Ascending aorta (tissue), 2 donors: ENCODE measurements at places on chromosomes 3 and 15. TPM values are rescaled to one million over a fixed set of nuclear protein-coding genes. Genes with fewer than 3 reads are reported as not detected.

Gene TTLL13
- total RNA-seq: not detected

Gene ZNF385D
- total RNA-seq: 32.0 TPM

Gene GOLGA6D
- not detected for total RNA-seq

DNA sequence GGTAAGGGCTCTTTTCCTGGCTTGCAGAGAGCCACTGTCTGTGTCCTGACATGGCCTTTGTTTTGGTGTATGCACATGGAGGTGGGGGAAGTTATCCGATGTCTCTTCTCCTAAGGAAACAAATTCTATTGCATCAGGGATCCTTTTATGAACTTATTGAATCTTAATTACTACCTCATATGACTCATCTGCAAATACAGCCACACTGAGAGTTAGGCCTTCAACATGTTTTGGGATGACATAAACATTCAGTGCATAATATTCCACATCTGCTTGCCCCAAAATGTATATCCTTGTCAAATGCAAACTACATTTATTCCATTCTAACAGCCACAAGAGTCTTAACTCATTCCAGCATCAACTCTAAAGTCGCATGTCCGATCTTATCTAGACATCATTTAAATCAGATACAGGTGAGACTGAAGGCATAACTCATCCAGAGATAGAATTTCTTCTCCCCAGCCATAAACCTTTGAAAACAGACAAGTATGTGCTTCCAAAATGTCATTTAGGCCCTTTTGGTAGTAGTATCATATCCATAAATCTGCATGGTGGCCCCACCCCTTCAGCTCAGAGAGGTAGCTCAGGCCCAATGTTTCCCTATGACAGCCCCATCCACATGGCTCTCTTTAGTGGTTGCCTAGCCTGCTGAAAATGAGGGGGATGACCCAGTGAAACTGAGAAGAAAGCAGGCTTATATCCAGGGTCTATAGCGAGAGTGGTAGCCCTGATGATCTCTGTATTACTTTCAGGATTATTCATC, 289.5 kb upstream of the ALCAM start:
- no peak for DNase-seq

DNA sequence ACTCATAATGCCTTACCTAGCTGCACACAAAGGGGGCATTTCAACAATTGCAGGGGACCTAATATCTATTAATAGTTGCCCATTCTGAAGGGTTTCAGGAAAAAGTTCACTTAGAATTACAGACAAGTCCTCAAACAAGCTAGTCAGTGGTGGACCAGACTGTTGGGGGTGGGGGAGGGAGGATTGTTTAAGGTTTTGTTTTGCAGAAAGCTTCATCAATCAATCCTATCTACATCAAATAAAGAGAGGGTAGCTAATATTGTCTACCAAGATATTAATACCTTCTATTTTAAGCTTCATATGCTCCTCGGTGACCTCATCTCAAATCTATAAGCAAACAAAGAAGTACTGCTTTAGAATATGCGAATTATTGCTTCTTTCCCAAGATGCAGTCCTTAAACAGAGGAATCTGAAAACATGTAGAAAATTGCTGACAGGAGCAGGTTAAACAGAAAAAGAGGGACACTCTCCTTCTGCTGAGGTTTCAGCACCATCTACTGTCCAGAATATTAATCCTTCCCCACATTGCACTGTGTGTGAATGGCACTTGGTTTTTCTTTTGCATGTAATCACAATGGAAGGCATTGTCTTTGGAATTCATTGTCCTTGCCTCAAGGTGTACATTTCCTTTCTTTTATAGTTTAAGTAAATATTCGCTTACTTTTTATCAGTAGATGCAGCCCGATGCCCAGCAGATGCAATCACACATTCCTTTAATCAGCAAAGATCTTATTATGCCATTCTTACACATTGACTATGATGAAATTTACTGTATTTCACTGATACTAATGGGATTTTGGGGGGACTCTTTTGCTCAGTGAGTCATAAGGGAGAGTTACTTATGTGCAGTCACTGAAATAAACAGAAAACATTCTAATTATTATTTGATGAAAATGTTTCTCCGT, 94.7 kb downstream of the IL5RA start:
- DNase-seq: no peak

GRCh38 chr15:88635318-88635717, 3.5 kb upstream of the ISG20 start:
- no peak for DNase-seq

DNA sequence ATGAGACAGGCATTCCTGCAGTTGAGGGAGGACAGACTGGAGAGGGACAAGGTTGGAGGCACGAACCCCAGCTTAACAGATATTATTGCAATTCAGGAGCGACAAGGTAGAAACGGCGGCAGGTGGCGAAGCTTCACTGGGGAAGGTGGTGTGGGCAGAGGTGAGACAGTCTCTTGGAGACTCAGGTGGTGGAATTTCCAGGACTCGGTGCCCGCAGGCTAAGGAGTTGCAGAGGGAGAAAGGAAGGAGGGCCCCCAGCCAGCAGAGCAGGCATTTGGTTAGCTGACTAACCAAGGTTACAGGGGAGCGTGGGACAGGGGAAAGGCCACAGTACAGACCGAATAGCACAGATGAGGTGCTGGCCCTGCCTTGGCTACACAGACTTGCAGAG, 3.0 kb downstream of the FAM174B start:
- no peak for DNase-seq

- DNase-seq: no peak
These were observed 728.4 kb upstream of the GOLIM4 start for GRCh38 chr3:168824107-168824506.

GRCh38 chr3:156628836-156629618, 45.4 kb upstream of the TIPARP start:
- no peak for DNase-seq

DNA sequence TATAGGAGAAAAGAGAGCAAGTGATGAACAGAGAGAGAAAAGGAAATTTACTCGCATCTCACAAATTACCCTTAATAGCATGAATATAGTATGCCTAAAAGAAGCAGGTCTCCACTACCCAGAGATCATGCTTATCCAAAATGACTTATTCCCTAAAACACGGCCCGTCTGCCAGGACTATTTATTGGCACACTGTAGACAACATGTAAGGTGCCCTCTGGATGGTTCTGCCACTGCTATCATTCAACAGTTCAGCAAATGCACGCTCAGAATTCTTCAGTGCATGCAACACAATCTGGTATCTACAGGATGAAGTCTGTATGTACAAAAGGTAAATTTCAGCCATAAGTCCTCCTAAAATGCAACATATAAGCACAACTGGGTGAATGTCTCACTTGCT, 465.8 kb downstream of the SHQ1 start:
- no peak for DNase-seq

DNA sequence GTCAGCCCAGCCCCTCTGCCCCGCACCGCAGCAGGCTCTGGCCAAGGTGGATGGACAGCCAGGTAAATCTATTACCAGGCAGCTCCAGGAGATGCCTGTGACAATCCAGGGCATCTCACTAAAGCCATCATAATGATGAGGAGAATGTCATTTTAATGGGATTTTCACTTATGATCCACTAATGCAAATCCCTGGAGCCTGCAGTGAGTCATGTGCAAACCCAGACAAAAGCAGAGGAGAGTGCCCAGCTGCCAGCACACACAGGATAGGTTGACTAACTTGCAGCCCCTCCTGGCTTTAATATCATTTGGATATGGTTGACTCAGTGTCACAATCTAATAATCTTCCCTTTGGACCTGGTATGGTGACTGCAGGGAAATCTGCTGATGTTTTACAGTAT, 206.9 kb upstream of the TRIM42 start:
- no peak for DNase-seq
